ENCODE measurements at places on chromosomes 4 and X.

DNA sequence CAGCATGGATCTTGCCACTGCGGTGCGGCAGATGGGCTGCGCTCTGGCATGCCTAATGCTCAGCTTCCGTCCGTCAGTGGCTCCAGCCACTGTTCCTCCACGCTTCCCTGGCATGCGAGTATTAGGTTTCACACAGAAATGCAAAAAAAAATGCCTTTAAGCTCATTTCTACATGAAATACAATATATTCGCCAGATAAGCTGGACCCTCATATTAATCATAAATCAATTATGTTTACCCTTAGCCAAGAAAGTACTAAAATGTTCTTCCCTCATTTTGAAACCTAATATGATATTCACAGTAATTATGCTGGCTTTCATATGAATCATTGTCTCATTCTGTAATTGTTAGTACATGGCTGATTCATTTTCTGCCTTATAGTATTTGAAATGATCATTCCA, 115.5 kb upstream of the FAM241A start:
- DNase-seq = no peak

DNA sequence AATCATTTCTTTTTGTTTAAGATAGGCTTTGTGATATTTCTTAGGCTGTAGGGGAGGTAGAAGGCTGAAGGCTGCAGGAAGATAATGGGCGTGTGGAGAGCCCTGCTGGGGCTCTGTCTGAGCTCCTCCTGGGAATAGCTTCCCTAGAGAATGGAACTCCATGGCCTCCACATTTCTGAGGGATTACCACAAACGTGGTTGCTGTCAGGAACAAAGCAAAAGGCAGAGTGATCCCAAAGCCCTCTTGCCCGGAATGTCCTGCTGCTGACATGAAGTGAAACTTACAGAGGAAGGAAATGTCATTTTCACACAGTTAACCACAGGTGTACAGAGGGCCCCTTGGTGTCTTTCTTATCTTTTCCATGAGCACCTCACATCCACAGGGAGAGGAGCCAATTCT, 89.3 kb downstream of the DDIT4L start:
- DNase-seq = no peak

DNA sequence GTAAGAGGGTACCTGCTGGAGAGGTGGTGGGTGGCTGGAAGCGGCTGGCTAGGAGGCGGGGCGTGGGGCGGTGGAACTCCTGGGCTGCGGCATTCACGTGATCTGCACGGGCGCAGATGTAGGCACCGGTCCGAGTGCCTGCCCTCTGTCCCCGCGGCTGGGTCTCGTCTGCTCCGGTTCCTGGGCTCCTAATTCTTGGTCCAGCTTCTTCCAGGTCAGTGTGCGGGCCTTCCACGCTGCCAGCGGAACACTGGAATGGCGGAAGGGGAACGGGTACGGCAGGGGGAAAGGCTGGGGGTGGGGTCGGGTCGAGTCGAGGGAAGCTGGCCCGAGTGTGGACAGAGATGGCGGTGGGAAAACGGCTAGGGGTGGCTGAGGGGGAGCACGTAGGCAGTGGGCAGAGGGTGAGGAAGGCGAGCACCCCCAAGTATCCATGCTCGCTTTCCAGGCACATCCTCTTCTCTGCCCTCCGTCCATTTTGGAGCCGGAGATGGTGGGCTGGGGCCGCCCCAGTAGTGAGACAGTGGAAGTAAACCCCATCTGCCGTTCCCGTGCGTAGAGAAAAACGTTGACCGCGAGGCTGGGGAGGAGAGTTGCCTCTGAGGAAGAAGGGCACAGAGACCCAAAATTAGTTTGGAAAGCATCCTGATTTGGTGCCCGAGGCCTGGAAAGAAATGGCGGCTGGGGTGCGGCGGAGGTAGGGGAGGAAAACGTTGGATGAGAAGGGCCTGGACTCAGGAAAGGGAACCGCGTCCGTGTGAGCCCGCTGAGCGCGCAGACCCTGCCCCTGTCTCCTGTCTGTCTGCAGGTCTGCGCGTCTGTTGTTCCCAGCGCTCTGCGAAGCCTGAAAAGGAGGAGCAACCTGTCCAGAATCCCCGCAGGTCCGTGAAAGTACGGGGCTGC, at the start of gene TCEAL4:
TCEAL4 (plus strand) TSS at position 105 of the 903 bp plus-strand sequence. CDS start 1,161 bp downstream, outside the sequence.
- DNase-seq = no peak

DNA sequence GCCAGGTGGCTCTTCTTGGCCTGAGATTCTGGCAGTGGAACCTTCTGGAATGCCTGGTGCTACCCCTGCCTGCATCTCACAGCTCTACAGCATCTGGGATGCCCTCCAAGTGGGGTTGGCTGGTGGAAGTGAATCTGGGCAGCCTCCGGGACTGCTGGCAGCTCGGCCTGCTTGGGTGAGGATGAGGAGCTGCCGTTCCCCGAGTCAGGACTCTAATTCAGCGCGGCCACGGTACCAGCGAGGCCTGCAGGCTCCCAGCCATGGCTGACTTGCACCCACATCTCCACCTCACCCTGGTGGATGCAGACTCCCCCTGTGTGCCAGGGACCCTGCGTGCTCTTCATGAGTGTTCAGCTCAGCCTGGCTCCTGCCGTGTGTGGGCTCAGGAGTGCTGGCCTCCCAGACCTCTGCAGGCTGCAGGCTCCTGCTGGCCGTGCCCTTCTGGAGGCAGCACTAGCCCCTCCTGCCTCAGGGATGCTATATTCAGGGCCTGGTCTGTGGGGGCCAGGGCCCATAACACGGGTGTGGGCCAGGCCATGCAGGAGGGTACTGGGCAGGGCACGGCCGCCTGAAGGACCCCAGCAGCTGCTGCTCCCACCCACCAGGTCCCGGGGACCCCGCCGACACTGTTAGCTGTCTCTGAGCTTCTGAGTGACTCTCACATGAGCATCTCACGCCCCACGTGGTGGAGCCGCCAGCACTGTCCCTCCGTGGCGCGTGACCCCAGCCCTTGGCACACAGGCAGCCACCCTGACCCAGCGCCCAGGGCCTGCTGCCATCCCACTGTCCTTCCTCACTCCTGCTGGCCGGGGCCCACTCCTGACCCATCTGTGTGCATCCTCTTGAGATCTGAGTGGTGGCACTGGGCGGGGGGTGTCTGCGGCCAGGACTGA, 10.6 kb downstream of the UVSSA start:
- no peak for DNase-seq

DNA sequence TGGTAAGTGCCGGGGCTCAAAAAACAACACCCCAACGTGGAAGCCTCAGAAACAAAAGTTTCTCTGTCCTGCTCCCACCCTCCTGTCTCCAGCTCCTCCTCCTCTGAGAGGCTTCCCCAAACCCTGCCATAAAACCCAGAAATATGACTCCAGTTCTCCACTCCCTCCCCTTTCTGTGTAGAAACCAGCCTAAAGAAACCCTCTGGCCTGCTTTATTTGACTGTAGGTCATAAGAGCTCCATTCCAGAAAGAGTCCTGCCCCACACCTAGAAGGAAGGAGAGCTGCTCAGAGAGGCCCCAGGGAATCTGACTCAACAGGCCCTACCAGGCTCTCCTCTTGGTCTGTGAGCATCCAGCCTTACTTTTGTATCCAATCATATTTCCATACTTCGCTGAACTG, 872 bp upstream of the S100P start:
- DNase-seq = no peak

GRCh38 chrX:46268412-46268811, 276.8 kb downstream of the ZNF674 start:
- DNase-seq = no peak

DNA sequence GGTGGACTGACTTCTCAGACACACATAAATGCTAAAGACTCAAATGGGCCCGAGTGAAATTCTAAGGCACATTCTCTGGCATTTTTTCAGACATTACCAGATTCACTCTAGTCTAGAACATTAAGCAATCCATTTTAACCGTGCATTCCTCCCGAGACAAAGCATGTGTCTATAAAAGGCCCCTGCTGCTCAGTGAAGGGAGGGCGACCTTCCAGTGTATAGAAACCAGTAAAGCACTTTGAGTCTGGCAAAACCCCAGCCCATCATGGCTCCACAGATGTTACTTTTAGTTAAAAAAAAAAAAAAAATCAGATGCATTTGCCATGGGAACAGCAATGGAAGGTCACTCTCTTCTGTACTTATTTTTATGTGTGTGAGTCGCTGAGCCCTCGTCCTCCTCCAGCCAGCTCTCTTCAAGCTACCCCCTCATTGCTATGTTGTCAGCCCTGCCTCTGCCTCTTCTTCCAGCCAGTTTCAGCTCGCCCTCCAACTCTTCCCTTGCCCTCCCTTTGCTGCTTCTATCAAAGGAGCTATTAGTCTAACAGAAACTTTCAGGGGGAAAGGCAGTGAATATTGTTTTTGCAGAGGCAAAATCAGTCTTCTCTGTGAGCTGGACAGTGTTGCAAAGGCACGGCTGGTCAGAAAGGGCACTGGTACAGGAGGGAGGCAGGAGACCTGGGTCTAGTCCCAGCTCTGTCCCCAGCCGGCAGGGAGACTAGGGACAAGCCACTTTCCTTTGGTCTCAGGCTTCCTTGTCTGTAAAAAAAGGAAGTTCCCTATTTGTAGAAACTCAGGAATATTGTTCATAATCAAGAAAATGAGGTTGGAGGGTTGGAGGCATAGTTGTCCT, 644.2 kb downstream of the ZNF674 start:
- DNase-seq = peak; percentile 29

- DNase-seq = no peak
Measured at GRCh38 chr4:27270435-27270834, 409.8 kb downstream of the STIM2 start.

DNA sequence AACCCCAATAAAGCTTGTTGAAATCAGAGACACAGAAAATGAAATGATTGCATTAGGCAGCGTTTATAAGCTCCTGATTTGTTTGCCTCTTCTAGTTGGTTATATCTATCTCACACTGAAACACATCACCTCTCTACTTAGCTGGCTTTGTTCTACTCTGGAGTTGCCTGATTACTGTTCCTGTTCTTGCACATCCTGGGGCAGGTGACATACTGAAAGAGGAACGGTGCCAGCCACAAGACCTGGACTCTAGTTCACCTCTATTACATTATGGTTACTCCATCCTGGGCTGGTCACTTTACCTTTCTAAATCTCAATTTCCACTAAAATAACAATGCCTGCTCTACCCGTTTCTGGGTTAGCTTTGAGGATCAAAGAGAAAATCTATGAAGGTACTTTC, 47.9 kb downstream of the TRIM2 start:
- DNase-seq = no peak

- no peak for DNase-seq
Measured at GRCh38 chr4:161287678-161288352, 876.0 kb downstream of the FSTL5 start.

DNA sequence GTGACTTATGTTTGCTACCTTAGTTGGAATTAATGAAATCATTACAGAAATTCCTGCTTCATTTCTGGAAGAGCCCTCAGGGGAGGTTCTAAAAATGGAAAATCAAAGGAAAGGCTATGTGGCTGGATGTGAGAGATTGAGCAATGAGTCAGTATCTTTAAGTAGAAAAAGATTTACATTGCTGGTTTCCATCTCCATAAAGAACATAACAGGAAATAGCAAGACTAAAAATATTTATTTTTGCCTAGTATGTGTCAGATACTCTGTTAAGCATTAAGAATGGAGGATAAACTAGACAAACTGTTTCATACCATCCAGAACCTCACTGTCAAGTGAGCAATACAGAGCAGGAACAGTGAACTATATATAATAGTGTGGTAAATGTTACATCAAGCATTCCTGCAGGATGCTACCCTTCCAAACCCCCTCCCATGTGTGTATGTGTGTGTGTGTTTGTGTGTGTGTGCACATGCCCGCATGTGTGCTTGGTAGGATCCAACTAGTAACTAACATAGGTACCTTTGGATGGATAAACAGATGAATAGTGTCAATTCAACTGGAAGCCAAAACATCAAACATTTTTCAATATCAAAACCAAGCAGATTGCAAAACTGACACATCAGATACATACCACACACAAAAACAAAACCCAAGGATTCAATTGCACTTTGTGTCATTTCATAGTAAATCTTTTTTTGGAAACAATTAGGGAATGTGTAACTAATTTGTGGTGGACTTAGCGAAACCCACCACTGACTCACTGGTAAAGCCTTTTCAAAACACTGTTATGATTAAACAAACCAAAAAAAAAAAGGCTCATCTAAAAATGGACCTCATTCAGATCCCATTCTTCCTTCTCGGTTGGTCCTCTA, 223.4 kb downstream of the SHROOM3 start:
- DNase-seq = peak; percentile 79

DNA sequence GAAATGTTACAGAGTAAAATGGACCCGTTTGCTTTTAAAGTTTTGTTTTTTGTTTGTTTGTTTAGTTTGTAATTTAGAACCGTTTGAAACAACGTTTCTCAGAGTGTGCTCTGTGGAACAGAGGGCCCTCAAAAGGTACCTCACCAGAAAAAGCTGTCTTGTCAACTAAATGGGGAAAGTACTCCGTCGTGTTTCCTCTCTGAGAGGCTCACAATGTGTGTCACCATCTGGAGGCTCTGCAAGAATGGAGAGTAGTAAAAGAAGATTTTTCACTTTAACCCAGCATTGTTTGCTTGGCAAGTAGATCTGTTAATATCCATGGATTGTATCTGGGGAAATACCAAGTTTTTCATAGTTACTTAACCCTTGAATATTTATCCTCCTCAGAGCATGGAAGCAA, 1.5 kb upstream of the ENPEP start:
- no peak for DNase-seq

DNA sequence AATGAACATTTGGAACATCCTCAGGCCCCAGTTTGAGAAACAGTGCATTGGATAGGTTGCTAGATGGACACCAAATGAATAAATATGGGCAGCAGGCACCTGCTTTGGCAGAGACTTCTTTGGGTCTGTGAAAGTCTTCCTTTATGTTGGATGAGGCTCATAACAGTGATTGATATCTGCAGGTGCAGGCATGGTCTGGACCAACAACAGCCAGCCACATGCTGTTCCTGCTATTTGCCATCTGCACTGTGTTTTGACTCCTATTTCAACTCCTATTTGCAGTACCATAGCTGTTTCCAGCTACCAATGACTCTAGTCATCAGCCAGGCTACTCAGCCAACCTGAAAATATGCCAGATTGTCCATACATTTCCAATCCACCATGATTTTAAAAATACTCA, 60.9 kb downstream of the ANAPC4 start:
- no peak for DNase-seq

DNA sequence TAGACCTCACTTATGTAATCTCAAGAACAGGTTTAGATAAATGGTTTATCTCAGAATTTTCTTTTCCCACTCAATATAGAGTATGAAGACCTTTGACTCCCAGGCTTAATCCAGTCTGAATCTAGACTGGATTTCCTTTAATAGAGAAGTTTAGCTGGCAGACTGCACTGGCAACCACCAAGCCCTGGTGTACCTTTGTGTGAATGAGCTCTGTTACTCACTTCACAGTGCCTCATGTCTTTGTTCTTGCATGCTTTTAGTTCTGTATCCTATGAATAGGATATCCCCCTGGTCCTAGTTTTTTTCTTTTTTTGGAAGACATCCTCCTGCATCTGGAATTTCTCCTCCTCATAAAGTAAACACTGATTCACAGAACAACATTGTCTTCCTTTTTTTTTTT, 53.2 kb upstream of the MCUB start:
- DNase-seq = no peak

GRCh38 chr4:1055721-1056590, 44.5 kb downstream of the FGFRL1 start:
- no peak for DNase-seq

GRCh38 chrX:14843666-14844065, 29.2 kb downstream of the FANCB start:
- no peak for DNase-seq

GRCh38 chr4:80237992-80238391, 28.5 kb upstream of the FGF5 start:
- DNase-seq = peak; percentile 76

- DNase-seq = no peak
Measured at GRCh38 chrX:40171513-40172400, 74.0 kb upstream of the BCOR start.

GRCh38 chr4:161828061-161828460, 335.7 kb downstream of the FSTL5 start:
- DNase-seq = no peak
